ENCODE measurements at places on chromosomes 1 and 21. TPM values are rescaled to one million over a fixed set of nuclear protein-coding genes. Genes with fewer than 3 reads are reported as not detected.
A peak's percentile ranks its signal among the peaks of the same experiment; 100 is the strongest.

- no peak overlapping the region for H3K4me3 ChIP-seq
- DNase-seq, result no peak
- no peaks in the 10 kb centered on the region for H3K4me1 ChIP-seq
- H3K27me3 ChIP-seq, result no peaks in the 10 kb centered on the region
- H3K27ac ChIP-seq, result no peak overlapping the region
These were observed 26.2 kb upstream of the PRKACB start for GRCh38 chr1:84117868-84118267.

- H3K27me3 ChIP-seq, result no peaks in the 10 kb centered on the region
- no peak overlapping the region for H3K27ac ChIP-seq
- no peak overlapping the region for H3K4me3 ChIP-seq
- DNase-seq, result no peak
These were observed 61.5 kb downstream of the TNN start for GRCh38 chr1:175129182-175129581.

DNA sequence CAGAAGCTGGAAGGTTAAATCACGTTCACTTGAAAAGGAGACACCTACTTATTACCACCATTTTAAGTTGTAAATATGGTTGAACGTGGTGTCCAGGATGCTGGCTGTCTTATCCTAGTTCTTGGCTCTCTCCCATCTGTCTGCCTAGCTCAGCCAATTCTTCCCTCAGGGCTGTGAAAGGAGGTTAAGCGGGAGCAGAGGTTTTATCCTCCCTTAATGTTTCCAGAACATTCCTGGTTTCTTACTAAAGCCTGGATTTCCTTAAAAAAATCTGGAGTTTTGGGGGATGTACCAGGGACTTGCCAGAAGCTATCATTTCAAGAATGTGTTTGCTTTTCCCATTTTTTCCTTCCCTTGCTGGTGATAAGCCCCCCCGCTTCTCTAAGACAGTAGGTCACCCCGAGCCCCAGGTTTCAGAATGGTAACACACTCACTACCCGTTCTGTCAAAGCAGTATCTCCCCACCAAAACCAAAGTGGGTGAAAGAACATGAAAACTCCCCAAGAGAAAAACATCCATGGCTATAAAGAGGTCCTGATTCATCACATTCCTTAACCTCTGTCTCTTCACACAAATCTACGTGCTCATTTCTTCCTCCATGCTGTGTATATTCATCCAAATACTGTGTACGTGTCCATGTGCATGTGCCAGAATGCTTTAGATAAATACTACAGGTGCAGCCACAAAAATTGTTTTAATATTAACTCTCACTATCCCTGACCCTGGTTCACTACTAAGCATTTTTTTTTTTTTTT, 114.7 kb downstream of the MAP3K21 start:
- DNase-seq, result no peak
- H3K27me3 ChIP-seq, result no peaks in the 10 kb centered on the region
- H3K4me3 ChIP-seq, result no peak overlapping the region
- H3K4me1 ChIP-seq, result no peaks in the 10 kb centered on the region
- H3K36me3 ChIP-seq, result no peaks in the 10 kb centered on the region

The ROR1 gene
- not detected for polyA plus RNA-seq

GRCh38 chr1:200075938-200076546, 48.5 kb downstream of the NR5A2 start:
- no peak overlapping the region for H3K4me3 ChIP-seq
- H3K36me3 ChIP-seq, result no peaks in the 10 kb centered on the region
- no peak overlapping the region for H3K27ac ChIP-seq
- H3K27me3 ChIP-seq, result peaks cover under 1% of the 10 kb centered on the region

The GBP6 gene
- polyA plus RNA-seq, result 0.14 TPM

- no peak overlapping the region for H3K27ac ChIP-seq
- no peak overlapping the region for H3K4me3 ChIP-seq
- no peaks in the 10 kb centered on the region for H3K36me3 ChIP-seq
- DNase-seq, result no peak
These were observed 67.2 kb upstream of the CNN3 start for GRCh38 chr1:94993931-94994645.

The DNM3 gene
- 1.2 TPM for polyA plus RNA-seq

The HORMAD1 gene
- not detected for polyA plus RNA-seq

The S100A13 gene
- polyA plus RNA-seq, result 1.4 TPM

GRCh38 chr1:155322571-155322952, 1.9 kb downstream of the RUSC1 start:
- no peak overlapping the region for H3K4me3 ChIP-seq
- no peak for DNase-seq
- no peak overlapping the region for H3K27ac ChIP-seq
- H3K36me3 ChIP-seq, result no peaks in the 10 kb centered on the region

The LPAR3 gene
- 0.54 TPM for polyA plus RNA-seq

DNA sequence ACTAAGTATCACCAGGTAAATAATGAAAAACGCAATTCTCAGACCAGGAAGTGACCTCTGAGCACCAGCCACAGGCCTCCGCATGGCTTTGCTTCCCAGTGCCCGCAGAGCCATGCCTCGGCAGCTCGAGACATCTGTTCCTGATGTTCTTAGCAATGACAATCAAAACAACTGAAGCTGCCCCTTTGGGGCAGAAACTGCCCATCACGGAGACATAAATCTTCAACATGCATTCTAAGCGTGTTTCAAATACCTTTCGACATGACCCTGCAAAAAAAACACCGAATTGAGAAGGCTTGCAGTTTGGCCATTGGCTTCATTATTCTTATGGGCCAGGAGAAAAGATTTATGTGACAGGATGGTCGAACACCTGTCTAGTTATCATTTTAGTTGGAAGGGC, 5.8 kb upstream of the RAP1GAP start:
- H3K4me1 ChIP-seq, result no peaks in the 10 kb centered on the region
- H3K4me3 ChIP-seq, result no peak overlapping the region
- H3K27ac ChIP-seq, result no peak overlapping the region
- no peak for DNase-seq
- H3K36me3 ChIP-seq, result peaks cover under 1% of the 10 kb centered on the region

The PROK1 gene
- not detected for polyA plus RNA-seq

- no peak within 1 kb of the TSS for H3K27ac ChIP-seq
- H3K4me1 ChIP-seq, result no peaks in the 10 kb centered on the region
- H3K36me3 ChIP-seq, result no peaks in the 10 kb centered on the region
- H3K4me3 ChIP-seq, result no peak within 1 kb of the TSS
These were observed at the start of gene FMOD for GRCh38 chr1:203351037-203351625. Gene FMOD (minus strand): TSS chr1:203351122. CDS start chr1:203348270, 2,852 bp downstream.

DNA sequence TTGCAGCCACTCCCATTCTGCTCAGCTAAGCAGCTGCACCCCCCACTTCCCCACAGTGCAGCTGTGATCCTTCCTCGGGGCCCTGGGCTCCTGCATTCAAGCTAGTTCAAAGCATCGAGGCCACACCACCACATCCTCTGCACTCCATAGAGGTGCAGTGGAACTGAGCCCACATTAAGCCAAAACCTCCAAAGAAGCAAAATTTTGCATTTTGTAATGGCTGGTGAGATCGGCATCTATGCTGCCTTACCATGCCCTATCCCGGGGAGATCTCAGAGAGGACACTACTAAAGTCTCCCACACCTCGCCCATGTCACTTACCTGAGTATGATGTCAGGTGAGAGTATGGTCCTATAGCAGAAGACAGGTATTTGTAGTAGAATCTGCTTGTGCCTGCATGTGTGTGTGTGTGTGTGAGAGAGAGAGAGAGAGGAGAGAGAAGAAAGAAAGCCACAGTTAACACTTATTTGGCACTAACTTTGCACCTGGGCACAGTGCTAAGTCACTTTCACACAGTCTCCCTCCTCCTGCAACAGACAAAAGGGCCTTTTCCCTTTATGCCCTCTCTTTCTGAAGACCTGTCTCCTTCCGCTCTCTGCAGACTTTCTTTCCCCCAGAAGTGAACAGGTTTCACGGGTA, 89.8 kb downstream of the KIF14 start:
- H3K27me3 ChIP-seq, result no peaks in the 10 kb centered on the region
- peak overlapping the region; percentile 62 for H3K27ac ChIP-seq
- DNase-seq, result peak; percentile 76
- no peaks in the 10 kb centered on the region for H3K36me3 ChIP-seq
- H3K4me1 ChIP-seq, result peaks cover 16% of the 10 kb centered on the region

DNA sequence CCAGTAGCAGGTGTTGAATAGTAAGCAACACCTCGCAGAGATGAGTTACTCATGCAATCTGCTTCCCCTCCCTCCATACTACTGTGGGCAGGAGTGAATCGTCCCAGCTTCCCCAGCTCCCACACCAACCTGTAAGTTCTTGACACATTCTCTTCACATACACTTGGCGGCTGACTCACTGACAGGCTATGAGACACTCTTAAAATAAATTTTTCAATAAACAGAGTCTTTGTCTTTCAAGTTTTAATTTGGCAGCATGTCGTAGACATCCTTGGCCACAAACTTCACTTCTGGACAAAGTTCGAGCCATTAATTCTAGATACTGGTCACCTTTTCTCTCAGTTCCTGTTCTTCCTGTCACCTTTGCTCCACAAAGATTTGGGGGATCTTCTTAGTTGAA, 290.7 kb downstream of the TM2D1 start:
- no peaks in the 10 kb centered on the region for H3K4me1 ChIP-seq
- no peak overlapping the region for H3K27ac ChIP-seq
- H3K27me3 ChIP-seq, result no peaks in the 10 kb centered on the region

DNA sequence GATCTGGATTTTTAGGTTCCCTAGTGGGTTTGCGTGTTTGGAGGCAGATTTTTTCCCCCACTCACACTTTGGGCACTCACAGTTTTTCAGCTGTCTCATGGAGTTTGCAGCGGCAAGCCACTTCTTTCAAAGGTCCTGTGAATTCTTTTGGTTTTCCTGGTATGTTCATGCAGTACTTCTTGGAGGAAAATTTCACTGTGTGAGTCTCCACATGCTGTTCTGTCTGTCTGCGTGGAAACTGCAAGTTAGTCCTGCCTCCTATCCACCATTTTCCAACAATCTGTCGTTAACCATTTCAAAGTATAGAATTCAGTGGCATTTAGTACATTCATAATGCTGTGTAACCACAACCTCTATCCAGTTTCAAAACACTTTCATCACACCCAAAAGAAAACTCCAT, 793 bp upstream of the FMO1 start:
- H3K4me1 ChIP-seq, result no peaks in the 10 kb centered on the region
- no peaks in the 10 kb centered on the region for H3K27me3 ChIP-seq
- no peak overlapping the region for H3K27ac ChIP-seq
- no peaks in the 10 kb centered on the region for H3K36me3 ChIP-seq
- no peak overlapping the region for H3K4me3 ChIP-seq
- no peak for DNase-seq

GRCh38 chr21:16205527-16205926, 475.7 kb downstream of the USP25 start:
- H3K27me3 ChIP-seq, result no peaks in the 10 kb centered on the region
- no peak for DNase-seq
- H3K27ac ChIP-seq, result no peak overlapping the region
- no peaks in the 10 kb centered on the region for H3K36me3 ChIP-seq

GRCh38 chr1:10457875-10458274, 8.0 kb downstream of the CORT start:
- H3K4me3 ChIP-seq, result no peak overlapping the region
- no peaks in the 10 kb centered on the region for H3K36me3 ChIP-seq
- no peaks in the 10 kb centered on the region for H3K4me1 ChIP-seq
- DNase-seq, result no peak

The SLC9C2 gene
- not detected for polyA plus RNA-seq

The EFNA3 gene
- 0.51 TPM for polyA plus RNA-seq

The LCE2C gene
- polyA plus RNA-seq, result not detected

DNA sequence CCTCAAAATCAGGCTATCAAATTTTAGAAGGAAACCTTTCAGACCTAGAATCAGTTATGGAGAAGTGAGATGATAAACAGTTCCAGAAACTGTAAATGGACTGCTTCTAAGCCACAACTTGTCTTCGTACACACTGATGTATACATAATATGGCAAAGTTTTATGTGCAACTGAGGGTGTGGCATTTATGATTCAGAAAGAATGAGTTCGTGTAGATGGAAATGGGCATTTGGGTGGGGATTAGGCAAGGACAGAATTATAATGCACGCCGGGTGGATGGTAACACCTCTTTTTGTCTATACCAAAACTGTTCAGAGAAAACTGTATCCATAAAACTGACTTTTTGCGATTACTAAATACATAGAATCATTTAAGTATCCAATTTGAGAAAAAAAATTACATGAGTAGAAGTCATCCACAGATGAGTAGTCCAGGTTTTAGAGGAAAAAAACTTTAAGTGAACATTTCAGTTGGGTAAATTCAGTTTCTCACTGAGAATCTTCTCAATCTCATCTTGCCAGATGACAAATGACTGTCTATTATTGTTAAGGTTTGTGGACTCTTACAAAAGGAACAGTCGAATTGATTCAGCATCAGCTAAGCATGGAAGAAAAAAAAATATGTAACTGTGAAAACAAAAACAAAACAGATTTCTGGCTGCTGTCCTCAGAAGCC, 22.5 kb downstream of the ERRFI1 start:
- peaks cover 8% of the 10 kb centered on the region for H3K36me3 ChIP-seq
- H3K27me3 ChIP-seq, result no peaks in the 10 kb centered on the region
- no peak for DNase-seq
- no peak overlapping the region for H3K27ac ChIP-seq
- no peak overlapping the region for H3K4me3 ChIP-seq

DNA sequence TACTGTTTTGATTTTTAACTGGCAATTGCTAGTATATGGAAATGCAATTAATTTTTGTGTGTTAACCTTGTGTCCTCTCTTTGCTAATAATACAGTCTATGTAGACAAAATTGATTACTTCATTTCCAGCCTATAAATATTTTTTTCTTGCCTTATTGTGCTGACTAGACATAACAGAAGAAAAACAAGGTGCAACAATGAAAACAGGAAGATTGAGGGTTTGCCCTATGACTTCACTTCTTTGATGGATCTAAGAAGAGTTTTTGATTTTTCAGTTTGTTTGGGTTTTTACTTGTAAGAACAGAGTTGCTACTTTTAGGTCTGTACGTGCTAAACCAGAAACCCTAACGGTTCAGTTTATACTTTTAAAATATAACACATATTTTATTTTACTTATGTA, 8.5 kb upstream of the CNIH4 start:
- no peaks in the 10 kb centered on the region for H3K36me3 ChIP-seq
- peaks cover 3% of the 10 kb centered on the region for H3K4me1 ChIP-seq
- DNase-seq, result no peak
- no peaks in the 10 kb centered on the region for H3K27me3 ChIP-seq

The CD55 gene
- 115 TPM for polyA plus RNA-seq

GRCh38 chr1:66140072-66140471, 347.4 kb downstream of the PDE4B start:
- H3K27ac ChIP-seq, result no peak overlapping the region
- no peaks in the 10 kb centered on the region for H3K4me1 ChIP-seq
- DNase-seq, result no peak

- no peak overlapping the region for H3K27ac ChIP-seq
- no peaks in the 10 kb centered on the region for H3K4me1 ChIP-seq
- H3K4me3 ChIP-seq, result no peak overlapping the region
- no peak for DNase-seq
- no peaks in the 10 kb centered on the region for H3K27me3 ChIP-seq
- H3K36me3 ChIP-seq, result no peaks in the 10 kb centered on the region
These were observed 369.6 kb upstream of the ADGRL2 start for GRCh38 chr1:81430955-81431623.

GRCh38 chr1:11052839-11053757, 6.1 kb upstream of the MASP2 start:
- DNase-seq, result no peak
- peaks cover 5% of the 10 kb centered on the region for H3K36me3 ChIP-seq
- no peaks in the 10 kb centered on the region for H3K4me1 ChIP-seq
- no peak overlapping the region for H3K27ac ChIP-seq
- no peaks in the 10 kb centered on the region for H3K27me3 ChIP-seq

The ZNF670 gene
- polyA plus RNA-seq, result 2.6 TPM
